ENCODE measurements at places on chromosomes 12 and 14.
A peak's percentile ranks its signal among the peaks of the same experiment; 100 is the strongest.

DNA sequence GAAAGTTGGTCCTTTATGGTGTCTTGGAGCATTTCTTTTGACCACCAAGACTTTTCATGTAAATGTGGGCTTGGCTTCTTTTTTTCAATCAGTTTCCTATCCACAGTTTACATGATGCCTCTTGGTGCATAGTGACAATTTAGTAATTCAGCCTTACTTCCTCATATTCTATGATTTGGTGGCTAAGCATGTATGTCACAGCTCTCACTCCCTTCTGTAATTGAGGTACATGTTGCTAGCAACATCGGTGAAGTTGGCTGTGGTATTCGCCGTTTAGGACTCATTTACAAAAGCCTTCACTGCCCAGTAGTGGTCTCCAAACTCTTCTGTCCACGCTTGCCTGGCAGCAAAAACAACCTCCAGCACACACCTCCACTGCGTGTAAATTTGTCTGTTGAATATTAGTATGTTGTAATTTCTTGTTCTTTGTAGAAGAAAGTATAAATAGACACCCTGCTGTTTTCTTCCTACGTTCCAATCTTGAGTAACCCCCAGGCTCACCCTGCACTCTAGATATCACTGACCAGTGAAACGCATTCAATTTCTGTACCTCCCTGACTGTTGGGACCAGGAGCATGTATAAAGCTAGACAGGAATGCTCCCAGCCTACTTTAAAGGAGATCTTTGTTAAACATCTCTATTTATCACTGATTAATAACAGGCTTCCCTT, 90.4 kb downstream of the PPP2R5C start:
- DNase-seq: no peak

DNA sequence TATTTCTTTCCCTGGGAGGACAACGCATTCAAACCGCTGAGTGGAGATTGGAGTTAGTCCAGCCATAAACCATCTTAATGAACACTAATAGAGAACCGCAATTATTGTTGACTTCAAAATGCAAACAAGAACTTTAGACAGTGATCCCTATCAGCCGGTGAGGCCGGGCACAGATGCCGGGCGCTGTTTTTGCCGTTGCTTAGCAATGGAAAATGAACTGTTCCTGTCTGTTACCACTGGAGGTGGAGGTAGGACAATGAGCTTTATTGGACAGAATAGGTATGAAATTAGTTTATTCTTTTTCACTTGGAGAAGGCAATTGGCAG, 216.8 kb downstream of the TTC8 start:
- no peak for DNase-seq

DNA sequence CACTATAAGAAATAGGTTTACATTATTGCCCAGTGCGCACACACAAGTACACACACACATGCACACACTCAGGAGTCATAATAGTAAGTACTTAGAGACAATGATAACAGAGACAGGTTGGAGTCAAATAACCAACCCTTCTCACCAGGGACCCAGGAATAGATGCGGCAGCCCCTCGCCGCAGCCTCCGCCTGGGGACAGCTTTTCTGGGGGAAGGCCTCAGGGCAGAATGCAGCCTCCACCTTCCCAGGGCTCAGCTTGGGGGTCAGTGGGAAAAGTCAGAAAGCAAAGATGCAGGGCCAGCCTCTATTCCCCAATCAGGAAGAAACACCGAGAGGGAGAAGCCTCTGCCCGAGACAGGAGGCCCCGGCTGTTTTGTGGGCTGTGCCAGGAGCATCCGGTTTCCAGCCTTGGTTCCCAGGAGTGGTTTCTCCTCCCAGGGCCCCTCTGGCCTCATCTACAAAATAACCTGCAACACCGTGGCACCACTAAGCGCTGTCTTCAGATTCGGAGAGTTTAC, 23.4 kb upstream of the EIF5 start:
- DNase-seq: no peak

GRCh38 chr14:68363843-68364767, 428.8 kb downstream of the ZFP36L1 start:
- peak; percentile 53 for DNase-seq

DNA sequence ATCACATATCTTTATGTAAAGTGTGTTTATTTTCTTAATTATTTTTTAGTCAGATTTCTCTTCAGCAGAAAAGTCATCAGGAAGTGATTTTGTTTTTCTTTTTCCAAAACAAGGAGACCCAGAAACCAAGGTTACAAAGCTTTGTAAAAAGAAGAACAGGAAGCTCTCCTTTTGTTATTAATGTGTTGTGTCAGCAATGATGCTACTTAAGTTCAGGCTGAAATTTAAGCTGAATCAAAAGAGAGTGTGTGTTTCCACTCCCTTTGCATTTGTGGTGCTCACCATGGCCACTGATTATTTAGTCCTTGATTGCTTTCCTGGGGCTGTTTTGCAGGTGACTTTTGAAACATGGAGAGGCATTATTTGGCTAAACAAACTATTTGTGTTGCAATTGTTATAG, 155.3 kb upstream of the ATP2B1 start:
- no peak for DNase-seq

DNA sequence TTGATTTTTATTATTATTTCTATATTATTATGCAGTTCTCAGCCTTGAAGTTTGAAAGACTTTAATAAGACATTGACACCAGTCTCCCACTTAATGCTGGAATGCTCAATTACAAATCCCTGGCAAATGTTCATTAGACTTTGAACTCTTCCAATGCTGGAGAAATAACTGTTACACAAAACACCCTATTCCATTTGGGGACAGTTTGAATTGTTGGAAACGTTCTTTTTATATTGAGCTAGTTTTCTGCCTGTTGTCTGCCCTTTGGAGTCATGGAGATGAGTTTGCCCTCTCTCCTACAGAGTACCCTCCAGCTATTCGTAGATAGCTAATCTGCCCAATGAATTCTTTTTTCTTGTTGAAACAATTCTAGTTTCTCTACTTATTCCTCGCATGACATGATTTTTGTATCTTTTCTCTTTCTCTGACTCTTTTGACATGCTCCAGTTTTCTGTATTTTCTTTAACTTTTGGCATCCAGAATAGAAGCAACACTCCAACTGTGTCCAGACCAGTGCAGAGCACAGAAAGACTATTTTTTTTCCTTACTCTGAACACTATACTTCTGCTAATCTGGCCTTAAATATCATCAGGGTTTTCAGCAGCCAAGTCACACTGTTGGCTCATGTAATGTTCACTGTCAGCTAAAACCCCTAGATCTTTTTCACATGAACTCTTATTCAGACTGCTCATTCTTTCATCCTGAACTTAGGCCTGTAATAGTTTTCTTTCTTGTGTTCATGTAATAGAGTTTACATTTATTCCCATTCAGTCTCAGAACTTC, 379.3 kb downstream of the RAD51B start:
- DNase-seq: no peak

- DNase-seq: no peak
These were observed 104.5 kb upstream of the MED13L start for GRCh38 chr12:116381744-116382685.

DNA sequence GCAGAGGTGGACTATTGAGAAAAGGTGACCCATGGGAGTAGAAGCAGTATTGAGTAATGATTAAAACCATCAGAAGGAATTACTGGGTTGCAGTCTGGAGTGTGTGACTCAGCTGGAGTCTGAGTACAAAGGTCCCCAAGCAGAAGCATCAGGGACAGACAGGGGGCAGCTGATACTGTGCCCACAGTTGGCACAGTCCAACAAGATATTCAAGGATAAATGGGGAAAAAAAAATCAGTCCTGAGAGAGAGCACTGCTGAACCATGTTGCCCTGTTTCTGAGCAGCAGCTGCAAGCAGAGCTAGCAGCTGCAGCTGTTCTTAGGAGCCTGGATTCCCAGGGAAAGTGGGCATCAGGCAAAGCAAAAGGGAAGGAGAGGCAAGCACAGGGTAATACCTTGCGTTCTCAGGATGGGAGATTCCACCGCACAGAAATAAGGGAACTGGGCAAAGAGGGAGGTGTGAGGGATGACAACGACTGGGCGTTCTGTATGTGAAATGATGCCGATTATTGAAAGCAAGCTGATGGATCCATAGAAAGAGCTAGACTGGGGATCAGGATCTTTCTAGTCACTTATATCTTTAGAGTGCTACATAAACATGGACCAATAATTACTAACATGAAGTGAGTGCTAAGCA, 17.7 kb downstream of the NEUROD4 start:
- DNase-seq: no peak

- no peak for DNase-seq
These were observed 221.7 kb upstream of the NAV3 start for GRCh38 chr12:77609016-77609415.

DNA sequence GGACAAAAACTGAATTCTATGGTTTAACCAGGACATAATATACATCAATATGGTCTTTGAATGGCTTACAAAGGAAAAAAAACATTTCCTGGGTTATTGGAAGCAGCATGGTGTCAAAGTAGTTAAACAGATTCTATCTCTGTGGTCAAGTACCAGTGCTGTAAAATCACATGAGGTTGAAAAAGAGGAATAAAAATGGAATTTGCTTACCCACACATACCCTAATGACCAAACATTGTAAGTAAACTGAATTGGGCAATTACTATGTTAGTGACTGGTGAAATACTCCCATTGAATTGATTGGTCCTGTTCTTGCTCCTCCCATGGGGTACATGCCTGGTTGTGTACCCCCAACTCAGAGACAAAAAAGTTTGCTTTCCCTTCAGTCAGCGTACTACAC, 19.6 kb downstream of the IFNG start:
- no peak for DNase-seq

GRCh38 chr14:36807727-36808126, 146.1 kb downstream of the PAX9 start:
- DNase-seq: no peak

DNA sequence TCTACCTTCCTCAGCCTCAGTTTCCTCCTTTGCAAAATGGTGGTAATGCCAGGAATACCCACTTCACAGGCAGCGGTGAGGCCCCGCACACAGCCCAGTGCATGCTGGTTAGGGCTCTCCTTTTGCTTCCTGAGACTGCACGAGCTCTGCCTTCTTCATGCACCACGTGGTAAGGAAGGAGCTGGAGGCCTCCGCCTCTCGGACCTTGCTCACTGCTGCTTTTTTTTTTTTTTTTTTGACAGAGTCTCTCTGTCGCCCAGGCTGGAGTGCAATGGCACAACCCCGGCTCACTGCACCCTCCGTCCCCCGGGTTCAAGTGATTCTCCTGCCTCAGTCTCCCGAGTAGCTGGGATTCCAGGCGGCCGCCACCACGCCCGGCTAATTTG, 18.1 kb downstream of the TAMALIN start:
- DNase-seq: peak; percentile 10

- no peak for DNase-seq
These were observed 110.9 kb downstream of the SCAF11 start for GRCh38 chr12:45879363-45879895.

DNA sequence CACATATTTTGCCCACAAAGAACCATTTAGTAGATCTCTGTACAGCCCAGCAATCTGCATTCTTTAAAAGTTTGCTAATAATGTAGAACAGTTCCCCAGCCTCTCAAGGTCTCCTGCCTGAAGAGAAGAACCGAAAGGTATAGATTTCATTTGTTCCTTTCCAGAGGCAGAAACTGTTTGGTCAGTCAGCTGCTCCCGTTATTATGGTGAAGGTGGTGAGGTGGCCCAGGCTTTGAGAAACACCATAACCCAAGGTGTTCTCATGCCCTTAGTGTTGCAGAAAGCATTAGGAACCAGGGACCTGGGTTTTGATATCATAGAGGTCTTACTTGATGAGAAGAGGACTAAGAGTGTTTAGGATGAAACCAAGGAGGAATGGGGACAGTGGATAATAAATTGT, 65.3 kb downstream of the SUSD6 start:
- DNase-seq: no peak

DNA sequence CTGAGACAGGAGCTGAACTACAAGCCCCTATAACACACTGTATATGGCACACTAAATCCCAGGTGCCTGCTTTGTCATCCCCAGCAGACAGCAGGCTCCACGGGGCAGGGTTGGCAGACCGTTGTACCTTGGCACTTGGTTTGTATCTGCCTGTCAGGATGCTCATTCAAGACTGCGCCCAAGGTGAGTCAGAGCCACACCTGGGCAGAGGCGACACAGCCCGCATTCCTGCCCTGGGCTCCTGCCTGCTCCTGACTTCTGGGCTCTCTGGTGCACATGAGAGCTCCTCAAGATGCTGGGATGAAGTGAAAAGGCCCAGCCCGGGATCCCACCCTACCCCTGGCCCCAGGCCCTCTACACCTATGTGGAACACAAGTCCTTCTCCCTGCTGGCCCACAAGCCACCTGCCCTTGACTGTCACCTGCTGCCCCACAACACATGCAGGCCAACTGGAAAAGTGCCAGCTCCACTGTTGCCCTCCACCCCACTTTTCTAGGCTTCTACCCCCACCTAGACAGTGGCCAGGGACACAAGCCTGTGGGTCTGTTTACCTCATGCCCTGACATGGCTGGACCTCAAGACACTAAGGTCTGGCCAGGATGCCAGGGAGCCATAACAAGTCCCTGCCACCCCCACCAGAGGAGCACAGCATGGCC, 30.8 kb upstream of the PNMA1 start:
- no peak for DNase-seq

DNA sequence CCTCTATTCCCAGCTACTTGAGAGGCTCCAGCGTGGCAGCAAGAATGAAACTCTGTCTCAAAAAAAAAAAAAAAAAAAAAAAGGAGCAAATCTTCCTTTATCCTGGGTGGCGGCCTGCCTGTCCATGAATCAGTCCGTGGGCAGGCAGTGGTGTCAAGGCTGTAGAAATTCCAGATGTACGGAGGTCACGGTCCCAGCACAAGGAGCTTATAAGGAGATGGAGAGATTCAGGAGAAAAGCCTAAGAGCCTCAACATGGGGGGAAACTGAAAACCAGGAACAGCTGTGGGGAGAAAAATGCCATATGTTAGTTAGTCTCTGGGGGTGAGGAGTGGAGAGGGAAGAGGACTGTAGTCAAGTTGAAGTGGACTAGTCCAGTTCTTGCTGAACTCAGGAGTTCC, 130.5 kb upstream of the CRY1 start:
- DNase-seq: no peak

DNA sequence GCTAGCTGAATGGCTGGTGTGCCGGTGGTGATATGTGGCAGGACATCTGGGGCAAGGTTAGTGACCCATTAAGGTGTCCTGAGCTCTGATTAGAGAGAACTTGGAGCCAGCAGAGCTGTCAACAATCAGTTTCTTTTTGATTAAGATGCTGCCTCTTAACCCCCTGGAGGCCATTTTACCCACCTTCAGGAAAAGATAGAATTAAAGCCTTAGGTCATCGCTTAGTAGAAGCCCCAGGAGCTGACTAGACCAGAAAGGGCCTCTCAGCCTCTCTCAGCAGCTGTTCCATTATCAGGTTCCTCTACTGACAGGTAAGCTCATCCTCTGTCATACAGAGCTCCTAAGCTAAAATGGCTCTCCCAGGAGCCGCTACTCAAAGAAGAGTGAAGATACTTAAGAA, 339.0 kb downstream of the FUT8 start:
- no peak for DNase-seq

GRCh38 chr14:23603103-23603502, 24.5 kb upstream of the JPH4 start:
- no peak for DNase-seq

DNA sequence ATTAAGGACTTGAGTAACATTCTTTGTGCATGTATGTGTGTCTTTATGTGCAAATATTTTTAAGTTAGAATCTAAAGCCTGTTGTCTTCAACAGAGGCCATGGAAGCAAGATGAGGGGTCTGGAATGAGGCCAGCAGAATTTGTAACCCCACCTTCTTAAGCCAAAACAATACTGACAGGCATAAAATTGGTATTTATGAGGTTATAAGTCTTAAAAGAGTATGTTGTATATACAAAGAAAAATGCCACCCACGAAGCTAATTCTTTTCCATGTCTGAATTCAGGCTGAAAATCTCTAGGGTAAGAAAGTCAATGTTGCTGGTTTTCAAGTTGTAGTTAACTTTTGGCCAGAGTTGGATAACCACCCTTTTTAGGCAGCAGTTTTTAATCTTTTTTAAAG, 86.2 kb upstream of the TMTC1 start:
- DNase-seq: no peak
